Dermis microvascular lymphatic vessel endothelial cell (primary cell): ENCODE measurements at places on chromosomes 13 and 19. TPM values are rescaled to one million over a fixed set of nuclear protein-coding genes. Genes with fewer than 3 reads are reported as not detected.

DNA sequence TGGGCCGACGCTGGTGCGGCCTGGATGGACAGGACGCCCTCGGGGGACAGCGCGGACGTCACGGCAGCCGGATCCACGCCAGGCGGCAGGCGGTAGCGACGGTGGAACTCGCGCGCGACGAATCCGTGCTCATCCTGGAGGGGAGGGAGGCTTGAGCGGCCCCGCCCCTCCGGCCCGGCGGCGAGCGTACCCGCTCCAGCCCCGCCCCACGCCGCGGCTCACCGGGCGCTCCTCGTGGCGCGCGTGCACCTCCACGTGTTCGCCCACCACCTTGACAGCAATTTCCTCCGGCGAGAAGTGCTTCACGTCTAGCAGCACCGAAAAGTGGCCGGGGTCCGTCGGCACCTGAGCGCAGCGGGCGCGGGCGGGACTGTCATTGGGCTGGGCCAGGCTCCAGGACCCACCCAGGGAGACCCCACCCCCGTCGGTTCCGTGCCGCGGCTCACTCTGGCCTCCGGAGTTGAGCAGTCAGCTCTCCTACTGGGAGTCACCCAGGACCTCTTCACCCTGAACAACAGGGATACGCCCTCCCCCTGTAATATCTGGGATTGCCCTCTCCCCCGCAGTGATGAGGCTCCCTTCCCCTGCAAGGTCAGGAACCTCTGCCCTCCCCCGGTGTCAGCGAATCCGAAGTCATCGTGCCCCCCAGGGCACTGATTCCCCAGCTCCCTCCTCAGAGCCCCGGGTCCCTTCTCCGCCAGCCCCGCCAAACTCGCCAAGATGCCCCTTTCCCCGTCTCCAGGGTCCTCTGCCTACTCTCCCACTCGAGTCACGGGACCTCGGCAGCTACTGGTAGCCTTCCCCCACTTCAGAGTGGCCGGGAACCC, 1.1 kb downstream of the HSPB6 start:
- DNase-seq, result no peak

DNA sequence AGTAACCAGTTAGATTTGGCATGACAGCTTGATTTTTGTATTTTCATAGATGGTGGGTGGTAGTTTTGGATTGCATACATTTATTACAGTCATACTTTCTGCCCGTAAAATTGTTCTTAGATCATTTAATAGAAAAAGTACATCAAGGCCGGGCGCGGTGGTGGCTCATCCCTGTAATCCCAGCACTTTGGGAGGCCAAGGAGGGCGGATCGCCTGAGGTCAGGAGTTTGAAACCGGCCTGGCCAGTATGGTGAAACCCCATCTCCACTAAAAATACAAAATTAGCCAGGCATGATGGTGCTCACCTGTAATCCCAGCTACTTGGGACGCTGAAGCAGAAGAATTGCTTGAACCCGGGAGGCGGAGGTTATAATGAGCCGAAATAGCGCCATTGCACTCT, 55.0 kb upstream of the UBE2L5 start:
- no peak for DNase-seq

DNA sequence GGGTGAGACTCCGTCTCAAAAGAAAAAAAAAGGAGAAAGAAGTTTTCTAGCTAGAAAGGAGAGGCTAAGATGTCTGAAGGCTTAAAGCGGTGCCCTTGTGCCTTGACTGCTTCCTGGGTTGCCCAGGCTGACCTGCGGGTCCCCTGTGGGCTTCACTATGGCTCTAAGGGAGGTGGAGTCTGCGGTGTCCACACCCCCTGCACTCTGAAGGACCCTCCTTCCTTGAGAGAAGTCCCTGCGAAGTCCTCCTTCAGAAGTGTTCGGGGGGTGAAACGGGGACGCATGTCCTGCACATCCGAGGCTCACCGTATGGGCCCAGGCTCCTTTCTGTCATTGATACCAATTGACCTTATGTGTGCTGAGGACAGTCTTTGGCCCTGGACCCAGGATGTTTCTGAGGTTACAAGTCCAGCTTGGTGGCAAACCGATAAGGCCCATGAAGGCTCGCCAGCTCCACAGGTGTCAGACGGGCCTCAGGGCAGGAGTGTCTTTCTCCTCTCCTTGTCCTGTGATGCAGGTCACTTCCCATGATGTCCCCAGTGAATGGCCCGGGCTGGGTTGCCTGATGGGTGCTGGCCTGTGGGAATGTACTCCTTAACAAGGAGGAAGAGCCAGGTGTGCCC, 11.6 kb upstream of the RNF113B start:
- no peak for DNase-seq

- DNase-seq, result no peak
Measured at GRCh38 chr13:78398743-78399410, 204.5 kb downstream of the POU4F1 start.

Gene RXFP2
- total RNA-seq, result not detected in 2 replicates

Gene LHB
- 0.89 TPM in 1 of 2 replicates, not detected in the other for total RNA-seq

DNA sequence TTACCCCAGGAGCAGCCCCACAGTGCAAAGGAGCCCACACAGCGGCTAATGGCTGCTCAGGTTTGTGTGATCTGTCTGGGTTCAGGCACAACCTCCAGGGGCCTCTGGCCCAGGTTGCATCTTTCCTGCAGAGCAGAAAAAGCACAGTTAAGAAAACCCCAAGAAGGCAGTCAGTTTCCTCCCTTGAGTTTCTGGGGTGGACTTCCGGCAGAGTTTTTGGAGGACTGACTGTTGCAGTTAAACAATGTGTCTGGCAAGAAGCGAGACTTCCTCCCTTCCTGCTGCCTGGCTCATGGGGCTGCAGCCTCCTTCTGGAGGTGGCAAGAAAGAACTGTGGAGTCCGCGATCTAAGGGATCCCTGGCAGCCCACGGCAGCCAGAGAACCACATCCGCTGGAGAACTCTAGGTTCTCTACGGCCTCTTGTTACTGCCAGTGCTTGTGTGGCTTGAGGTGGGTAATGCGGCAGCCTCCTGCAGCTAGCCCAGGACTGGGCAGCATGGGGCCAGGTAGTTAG, 114.4 kb downstream of the ZDHHC20 start:
- DNase-seq, result no peak

Gene CYP4F3
- not detected in 2 replicates for total RNA-seq

Gene ZNF541
- total RNA-seq, result 0.39 and 0.63 TPM in 2 replicates

DNA sequence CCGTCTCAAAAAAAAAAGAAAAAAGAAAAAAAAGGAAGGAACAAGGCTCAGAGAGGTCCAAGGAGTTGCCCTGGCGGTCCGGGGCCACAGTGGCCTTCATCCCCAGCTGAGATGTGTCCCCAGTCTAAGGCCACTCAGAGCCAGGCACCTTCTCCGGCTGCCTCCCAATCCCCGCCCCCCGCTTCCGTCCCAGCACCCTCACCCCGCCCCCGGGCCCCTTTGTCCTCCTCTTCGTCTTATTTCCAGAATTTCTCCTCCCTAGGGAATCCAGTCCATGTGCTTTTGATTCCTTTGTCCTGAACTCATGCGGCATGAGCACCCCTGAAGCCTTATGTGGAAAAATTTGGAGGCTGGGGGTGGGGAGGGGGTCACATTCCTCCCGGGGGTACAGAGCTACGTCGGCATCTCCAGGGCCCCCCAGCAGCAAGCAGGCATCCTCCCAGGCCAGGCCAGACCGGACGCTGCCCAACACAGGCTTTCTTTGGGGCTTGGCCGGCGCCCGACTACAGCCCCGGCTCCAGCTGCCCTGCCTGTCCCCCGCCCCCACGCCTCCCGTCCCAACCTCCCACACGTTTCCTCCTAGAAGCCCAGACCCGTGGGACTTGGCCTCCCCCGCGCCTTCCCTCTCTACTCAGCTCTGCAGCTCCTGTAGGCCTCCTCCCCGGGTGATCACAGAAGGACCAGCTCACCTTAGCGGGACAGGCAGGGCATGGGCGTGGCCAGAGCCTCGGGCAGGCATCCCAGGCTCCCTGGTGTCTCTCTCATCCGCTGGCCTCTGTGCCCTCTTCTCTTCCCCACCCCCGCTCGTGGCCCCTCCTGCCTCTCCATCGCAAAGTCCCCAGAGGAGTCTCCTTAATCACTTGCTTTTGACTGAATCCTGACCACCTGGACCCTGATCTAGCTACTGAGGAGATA, 17.8 kb upstream of the ADGRE5 start:
- no peak for DNase-seq

Gene SLC1A6
- total RNA-seq, result not detected in 2 replicates

Gene ZNF681
- total RNA-seq, result 1.2 and 1.5 TPM in 2 replicates

- DNase-seq, result no peak
Measured at GRCh38 chr19:48473161-48473966, 4.2 kb downstream of the CYTH2 start.

DNA sequence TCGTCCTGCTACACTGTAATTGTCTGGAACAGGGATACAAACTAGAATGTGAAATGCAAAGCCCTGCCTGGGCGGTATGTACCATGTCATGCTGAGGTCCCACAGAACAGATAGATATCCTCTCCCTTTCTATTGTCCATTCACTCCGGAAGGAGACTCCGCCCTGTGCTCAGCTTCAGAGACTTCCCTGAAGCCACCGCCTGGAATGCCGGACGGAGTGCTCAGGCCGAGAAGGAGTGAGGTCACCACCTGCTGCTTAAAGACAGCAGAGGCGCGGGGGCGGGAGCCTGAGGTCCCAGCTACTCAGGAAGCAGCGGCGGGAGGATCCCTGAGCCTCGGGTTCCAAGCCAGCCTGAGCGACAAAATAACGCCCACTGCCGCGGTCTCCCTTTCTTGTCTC, 890 bp upstream of the ZNF611 start:
- DNase-seq, result no peak

DNA sequence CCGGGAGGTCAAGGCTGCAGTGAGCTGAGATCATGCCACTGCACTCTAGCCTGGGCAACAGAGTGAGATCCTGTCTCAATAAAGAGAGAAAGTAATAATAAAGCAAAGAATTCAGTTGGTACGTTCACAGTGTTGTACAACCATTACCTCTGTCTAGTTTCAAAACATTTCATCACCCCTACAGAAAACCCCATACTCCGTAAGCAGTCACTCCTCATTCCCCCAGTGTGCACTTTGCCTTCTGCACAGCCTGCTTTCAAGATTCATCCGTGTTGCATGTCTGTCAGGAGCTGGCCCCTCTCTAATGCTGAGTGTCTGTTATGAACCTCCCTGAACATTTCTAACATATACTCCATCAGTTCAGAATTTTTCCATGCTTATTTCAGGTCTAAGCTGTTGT, 9.4 kb downstream of the POLD1 start:
- no peak for DNase-seq
